ENCODE measurements at places on chromosomes 4 and X.
A peak's percentile ranks its signal among the peaks of the same experiment; 100 is the strongest.

GRCh38 chrX:18927558-18927957 is 56.4 kb downstream of the PHKA2 start:
- DNase-seq, result no peak

GRCh38 chrX:99394456-99394855 is 1015.6 kb downstream of the PCDH19 start:
- no peak for DNase-seq

DNA sequence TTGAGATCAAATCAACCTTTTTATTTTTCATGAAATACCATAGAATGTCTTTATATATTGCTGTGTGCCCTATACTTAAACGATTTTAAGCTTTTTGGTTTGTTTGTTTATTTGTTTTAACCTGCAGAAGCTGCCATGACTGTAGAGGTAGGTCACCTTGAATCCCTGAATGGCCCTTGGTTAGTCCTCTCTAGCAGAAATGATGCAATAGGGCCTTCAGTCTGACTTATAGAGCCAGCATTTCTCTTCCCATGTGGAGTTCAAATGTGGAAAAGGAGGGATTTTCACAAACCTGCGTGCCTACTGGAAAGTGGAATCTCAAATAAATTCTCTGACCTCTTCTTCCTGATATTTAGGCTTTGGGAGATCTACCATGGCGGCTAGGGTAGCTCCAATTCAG is 327.9 kb downstream of the MAPK10 start:
- no peak for DNase-seq

DNA sequence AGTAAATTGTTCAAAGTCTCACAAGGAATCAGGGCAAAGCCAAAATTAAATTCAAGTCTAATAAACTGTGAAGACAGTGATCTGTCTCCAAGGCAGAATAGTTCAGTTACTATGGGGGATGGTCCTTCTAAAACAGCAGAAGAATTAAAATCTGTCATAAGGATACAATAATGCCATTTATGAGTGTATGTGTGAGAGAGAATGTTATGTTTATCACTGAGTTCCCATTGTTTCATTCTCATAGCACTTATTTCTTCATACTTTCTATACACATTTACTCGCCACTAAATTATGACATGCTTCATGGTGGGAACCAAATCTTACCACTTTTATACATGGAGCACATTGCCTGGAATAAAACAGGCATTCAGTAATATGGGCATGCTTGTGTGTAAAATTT is 102.5 kb downstream of the AMMECR1 start:
- DNase-seq, result no peak

GRCh38 chr4:10944321-10944720 is 259.8 kb upstream of the CLNK start:
- DNase-seq, result no peak

DNA sequence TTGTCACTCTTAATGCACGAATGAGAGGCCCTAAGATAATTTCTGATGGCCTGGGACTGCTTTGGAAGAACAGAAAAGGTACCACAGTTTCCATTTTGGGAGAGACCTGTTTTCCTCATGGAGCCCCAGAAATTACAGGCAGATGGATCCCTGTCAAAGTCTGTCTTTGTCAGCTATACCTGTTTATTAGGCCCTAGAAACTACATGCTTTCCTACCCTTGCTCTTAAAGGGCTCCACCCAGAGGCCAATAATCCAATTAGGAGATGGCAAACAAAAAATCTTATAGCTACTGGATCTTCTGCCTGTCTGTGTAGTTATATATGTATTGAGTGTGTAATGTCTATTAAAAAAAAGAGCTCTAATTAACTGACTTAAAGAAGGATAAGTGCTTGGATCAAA is 141.3 kb downstream of the NR3C2 start:
- peak; percentile 4 for DNase-seq

DNA sequence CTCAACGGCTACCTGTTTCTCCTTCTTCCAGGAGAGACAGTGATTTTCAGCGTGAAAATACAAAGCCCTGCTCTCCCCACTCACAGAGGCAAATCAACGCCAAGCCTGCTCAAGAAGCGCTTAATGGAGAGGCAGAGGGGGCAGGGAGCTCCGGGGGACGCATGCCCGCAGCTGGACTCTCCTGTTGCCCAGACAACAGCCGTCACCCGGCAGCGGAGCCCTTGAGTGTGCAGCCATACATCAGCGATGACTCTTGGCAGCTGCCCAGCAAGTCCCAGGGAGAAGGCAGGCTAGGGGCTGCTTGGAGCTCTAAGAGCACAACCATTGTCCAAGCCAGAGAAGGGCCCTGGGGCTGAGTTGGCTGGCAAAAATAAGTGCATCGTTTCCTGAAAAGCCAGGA is 71.0 kb upstream of the AFAP1 start:
- DNase-seq, result no peak

GRCh38 chr4:169791527-169792156 is 33.9 kb upstream of the HPF1 start:
- peak; percentile 59 for DNase-seq

- DNase-seq, result no peak
Observed at GRCh38 chrX:149469406-149469805, 35.7 kb downstream of the IDS start.

DNA sequence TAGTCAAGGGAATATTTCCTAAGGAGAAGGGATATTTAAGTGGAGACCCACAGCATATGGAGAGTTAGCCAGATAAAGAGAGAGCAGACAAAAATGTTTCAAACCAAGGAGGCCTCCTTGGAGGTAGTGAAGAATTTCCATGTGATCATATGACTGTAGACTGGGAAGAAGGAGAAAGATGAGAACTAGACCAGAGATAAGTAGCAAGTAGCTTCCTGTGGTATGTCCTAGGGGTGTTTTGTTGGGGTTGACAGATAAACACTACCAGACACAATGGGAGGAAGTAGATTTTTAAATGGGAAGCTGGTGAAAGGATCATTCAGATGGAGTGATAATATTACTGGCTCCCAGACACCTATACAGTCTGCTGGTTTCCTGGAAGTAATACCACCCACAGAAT is 13.6 kb downstream of the SYAP1 start:
- DNase-seq, result no peak

- no peak for DNase-seq
Observed at GRCh38 chrX:11629593-11630211, 36.0 kb downstream of the ARHGAP6 start.

Data from hematopoietic multipotent progenitor cell treated with erythropoietin and hydrocortisone succinate and interleukin-3 and kit ligand, for 8 days (in vitro differentiated cells).